ENCODE measurements at places on chromosomes 3 and 15.

DNA sequence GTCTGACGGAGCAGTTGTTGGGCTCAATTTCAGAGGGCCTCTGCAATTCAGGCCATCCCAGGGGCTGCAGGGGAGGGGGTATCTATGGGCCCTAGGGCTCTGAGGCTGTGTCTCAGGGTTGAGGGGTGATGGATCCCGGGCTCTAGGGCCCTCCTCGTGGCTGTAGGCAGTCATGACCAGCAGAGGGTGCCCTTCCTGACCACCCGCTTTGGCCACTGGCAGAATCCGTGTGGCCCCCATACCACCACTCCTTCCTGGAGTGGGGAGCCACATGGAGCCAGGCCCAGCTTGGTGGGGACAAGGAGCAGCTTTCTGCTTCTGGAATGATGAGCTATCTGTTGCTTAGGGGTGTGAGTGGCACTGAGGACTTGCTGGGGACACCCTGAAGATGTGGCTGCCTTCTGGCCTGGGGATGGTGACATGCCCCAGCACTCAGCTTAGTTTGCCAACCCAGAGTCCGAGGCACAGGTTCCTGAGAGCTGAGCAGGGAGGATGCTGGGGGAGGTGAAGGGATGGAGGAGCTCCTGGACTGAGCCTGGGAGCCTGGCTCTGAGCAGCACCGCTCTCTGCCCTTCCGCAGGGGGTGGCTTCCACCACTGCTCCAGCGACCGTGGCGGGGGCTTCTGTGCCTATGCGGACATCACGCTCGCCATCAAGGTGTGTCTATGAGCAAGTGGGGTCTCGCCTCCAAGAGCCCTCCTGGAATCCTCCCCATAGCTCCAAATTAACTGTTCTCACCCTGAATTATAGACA is 20.2 kb downstream of the HDAC11 start:
- DNase-seq: no peak

DNA sequence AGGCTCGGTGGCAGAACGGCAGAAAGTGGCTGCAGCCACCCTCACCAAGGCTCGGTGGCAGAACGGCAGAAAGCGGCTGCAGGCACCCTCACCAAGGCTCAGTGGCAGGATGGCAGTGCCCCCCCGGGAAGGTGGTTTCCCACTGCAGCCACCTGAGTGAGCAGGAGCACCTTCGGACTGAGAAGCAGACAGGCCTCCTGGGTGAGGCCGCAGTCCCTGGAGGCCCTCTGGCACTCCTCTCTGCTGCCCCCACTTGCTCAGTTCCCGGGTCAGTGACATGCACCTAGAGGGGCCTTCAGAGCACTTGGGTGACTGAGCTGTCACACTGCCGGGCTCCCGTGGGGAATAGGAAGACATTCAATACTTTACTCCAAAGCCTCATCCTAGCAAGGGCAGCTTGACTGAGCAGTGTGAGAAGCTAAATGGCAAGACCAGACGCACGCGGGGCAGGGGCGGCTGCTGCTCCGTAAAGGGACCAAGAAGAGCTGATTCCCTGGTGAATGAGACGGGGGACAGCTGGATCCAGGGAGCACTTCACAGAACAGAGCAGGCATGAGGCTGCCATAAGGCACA is 62.7 kb downstream of the PCSK6 start:
- DNase-seq: no peak

DNA sequence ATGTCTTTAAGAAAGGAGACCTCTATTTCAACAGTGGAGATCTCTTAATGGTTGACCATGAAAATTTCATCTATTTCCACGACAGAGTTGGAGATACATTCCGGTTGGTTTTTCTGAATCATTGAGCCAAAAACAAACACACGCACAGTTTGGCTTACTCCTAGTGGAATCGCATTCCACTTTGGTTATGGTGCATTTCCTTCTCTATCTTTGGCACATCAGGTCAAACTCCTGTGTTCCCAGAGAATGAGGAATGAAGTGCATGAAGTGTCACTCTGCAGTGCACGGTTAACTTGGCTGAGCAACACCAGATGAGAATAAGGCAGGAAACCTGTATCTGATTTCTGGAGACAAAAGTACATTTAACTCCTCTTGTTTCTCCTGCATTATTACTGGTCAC is 38.5 kb downstream of the HDC start:
- no peak for DNase-seq

- DNase-seq: no peak
Observed at GRCh38 chr15:64698823-64699222, 76.6 kb downstream of the RBPMS2 start.

DNA sequence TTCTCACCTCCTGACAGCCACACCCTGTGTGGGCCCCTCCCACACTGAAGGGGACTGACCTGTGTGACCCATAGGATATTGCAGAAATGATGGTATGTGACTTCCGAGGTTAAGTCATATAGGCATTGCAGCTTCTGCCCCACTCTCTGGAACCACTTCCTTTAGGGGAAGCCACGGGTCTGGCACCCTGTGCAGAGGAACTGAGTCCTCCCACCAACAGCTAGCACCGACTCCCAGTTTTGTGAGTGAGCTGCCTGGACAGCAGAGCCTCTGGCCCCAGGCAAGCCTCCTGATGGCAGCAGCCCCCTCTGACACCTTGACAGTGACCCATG is 24.6 kb upstream of the SLC6A6 start:
- no peak for DNase-seq

GRCh38 chr3:126378341-126378751 is 16.4 kb upstream of the CFAP100 start:
- no peak for DNase-seq

DNA sequence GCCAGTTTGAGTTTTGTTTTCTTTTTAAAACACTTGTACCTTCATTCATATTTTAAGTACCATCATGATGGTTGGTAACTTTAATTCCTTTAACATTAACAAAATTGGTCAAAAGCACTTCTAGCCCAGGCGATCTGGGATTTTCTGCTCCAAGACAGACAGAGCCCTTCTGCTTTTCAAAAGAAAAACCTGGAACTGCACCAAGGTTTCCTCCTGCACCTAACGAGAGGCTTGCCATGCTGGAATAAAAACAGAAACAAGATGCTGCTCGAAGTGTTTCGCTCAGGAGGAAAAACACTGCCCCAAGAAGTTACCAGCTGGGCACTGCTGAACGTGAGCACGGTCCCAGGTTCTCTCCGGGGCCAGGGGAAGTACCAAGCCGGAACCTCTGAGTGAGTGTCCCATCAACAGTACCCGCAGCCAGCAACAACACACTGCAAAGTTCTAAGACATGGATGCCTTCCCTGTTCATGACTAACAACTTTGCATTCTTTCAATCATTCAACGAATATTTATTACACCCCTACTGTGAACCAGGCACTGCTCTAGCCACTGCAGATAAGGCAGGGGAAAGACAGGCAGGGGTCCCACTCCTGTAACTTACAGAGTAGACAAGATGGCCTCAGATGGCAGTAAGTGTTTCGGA is 98.8 kb downstream of the XXYLT1 start:
- no peak for DNase-seq

- no peak for DNase-seq
Observed at GRCh38 chr3:114582929-114583328, 289.1 kb downstream of the TIGIT start.

GRCh38 chr3:69715204-69715603 is 24.1 kb upstream of the MITF start:
- no peak for DNase-seq

DNA sequence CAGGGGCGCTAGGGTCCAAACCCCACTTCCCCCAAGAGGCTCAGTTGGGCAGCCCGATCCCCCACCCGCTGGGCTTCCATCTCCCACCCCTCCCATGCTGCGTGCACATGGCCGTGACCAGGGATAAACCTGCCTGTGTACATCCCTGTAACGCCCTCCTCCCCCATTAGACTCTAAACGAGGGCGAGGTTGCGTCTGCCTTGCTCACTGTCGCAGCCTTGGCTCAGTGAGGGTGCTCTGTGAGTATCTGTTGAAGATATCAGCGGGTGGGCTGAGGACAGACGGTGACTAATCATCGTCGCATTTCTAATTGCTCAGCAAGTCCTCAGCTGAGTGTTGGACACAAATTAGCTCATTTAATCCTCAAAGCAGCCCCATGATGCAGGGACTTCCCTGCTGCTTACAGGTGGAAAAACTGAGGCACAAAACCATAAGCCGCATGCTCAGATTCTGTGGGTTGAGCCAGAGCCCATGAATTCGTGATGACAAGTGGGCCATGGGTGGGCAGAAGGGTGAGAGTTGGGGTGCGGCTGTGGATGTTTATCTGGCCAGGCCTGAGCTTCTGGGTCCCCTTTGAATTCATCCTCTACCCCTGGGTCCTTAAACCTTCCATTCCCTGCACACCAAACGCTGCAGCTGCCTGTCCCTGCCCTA is 26.0 kb downstream of the FBLN2 start:
- DNase-seq: no peak

GRCh38 chr3:31942446-31942845 is 38.6 kb downstream of the OSBPL10 start:
- no peak for DNase-seq

- no peak for DNase-seq
Observed at GRCh38 chr15:27648359-27648758, 450.8 kb downstream of the OCA2 start.

GRCh38 chr15:57503911-57504598 is 87.6 kb upstream of the MYZAP start:
- no peak for DNase-seq

DNA sequence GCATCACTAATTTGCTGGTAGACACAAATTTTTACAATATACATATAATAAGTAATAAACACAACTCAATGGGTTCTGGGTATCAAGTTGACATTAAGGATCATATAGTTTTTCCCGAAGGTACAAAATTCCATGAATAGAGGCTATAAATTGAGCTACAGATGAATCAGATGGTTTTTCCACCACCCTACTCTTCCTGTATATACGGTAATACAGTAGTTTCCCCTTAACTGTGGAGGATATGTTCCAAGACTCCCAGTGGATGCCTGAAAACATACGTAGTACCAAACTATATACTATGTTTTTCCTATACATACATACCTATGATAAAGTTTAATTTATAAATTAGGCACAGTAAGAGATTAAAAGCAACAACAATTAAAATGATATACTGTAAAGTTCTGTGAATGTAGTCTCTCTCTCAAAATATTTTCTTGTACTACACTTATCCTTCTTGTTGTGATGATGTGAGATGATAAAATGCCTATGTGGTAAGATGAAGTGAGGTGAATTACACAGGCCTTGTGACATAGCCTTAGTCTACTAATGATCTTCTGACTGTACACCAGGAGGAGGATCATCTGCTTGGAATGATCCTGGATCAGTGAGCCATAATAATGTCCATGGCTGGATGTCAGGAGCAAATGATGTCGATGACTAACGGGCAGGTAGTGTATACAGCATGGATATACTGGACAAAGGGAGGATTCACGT is 116.7 kb downstream of the NR1I2 start:
- DNase-seq: no peak

DNA sequence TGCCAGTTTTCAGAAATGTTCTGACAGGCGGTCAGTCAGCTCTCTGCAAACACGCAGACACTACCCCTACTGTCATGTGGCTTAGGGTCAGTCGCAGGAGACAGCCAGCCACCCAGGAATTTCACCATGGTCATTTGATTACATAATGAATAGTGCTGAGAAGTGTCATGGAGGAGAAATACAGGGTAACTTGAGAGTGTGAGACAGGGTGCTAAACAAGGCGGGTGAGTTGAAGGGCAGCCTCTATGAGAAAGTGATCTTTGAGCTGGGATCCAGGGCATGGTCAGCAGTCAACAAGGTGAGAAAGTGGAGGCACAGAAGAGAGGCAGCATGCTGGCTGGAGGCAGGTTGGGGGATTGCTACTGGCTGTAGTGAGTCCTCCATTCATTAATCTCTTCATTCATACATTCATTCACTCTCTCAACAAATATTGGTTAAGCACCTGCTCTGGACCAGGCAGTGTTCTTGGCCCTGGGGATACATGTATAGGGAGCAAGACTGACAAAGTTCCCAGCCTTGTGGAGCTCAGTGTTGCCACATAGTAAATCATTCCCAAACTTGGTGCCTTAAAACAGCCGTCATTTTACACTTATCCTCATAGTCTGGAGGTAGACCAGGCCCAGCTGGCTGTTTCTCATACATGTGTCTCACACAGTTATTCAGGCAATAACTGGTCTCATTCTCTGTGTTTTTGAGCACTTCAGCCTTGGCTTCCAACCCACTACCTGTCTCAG is 14.8 kb downstream of the PXYLP1 start:
- no peak for DNase-seq
